ENCODE measurements at places on chromosomes 12 and 14.

DNA sequence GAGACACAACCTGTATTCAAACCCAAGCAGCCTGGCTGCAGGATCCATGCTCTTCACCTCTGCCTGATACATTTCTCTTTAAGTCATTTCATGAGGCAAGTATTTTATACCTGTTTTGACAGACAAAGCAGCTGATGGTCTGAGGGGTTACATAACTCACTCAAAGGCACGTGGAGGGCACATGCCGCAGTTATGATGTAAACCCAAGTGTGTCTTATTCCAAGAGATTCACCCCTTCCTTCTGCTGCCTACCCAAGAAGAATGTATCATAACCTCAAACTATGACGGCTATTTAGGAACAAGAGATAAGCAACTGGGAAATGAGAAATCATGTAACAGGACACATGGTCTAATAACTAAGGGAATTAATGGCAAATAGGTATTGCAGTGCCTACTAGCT lies 329.8 kb upstream of the TMPO start:
- DNase-seq = no peak

- DNase-seq = no peak
Measured at GRCh38 chr12:64736771-64737170, 22.4 kb downstream of the GNS start.

DNA sequence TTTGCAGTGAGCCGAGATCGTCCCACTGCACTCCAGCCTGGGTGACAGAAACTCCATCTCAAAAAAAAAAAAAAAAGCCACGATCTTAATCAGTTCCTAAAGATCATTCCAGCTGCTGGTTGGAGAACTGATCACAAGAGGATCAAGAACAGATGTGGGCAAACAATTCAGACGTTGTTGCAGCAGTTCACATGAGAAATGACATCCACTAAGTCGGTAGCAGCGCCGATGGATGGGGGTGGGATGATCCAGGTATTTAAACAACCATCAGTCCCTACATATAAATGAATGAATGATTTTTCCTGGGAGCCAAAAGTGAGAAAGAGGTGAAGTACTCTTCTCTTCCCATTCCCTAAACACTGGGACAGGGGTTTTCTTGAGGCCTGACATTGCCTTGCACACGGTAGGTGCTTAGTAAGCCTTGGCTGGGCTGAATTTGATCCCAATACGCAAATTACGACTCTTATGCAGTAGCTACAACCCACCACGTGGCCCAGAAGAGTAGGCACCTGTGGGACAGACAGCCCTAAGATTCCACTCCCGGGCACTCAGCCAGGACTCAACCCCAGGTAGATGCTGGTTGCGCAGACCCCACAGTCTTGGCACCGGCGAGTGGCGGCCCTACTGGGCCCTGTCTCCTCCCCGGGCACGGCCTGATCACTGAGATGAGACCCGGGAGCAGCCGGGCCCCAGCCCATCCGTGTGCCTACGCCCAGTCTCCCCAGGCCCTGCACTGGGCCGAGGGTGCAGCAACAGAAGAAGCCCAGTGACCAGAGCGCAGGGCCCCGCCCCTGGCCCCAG lies 565 bp downstream of the SPRYD3 start:
- no peak for DNase-seq

GRCh38 chr14:44317441-44317746 lies 189.7 kb downstream of the FSCB start:
- no peak for DNase-seq

GRCh38 chr12:51809193-51809592 lies 39.3 kb downstream of the FIGNL2 start:
- no peak for DNase-seq

- peak; percentile 47 for DNase-seq
Measured at GRCh38 chr12:110531741-110532333, 29.7 kb downstream of the RAD9B start.

- peak; percentile 35 for DNase-seq
Measured at GRCh38 chr12:1972260-1972659, 32.0 kb downstream of the DCP1B start.

DNA sequence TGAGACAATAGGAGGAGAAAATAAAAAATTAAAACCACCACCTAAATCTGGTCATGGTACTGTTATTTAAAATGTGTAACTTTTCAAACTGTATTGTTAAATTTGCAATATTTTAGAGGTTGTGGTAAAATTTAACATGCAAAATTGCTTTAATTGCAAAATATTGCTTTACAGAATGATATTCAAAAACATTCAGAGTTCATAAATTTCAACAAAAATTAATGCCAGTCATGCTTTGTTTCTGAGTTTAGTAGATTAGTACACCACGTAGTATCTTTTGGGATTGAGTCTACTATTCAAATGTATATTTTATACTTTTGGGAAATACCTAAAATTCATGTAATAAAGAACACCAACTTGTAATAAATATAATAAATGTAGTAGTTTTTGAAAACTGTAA lies 18.3 kb downstream of the ETFRF1 start:
- DNase-seq = no peak
